Breast epithelium (tissue), 4 donors: ENCODE measurements at places on chromosomes 7 and 10.

DNA sequence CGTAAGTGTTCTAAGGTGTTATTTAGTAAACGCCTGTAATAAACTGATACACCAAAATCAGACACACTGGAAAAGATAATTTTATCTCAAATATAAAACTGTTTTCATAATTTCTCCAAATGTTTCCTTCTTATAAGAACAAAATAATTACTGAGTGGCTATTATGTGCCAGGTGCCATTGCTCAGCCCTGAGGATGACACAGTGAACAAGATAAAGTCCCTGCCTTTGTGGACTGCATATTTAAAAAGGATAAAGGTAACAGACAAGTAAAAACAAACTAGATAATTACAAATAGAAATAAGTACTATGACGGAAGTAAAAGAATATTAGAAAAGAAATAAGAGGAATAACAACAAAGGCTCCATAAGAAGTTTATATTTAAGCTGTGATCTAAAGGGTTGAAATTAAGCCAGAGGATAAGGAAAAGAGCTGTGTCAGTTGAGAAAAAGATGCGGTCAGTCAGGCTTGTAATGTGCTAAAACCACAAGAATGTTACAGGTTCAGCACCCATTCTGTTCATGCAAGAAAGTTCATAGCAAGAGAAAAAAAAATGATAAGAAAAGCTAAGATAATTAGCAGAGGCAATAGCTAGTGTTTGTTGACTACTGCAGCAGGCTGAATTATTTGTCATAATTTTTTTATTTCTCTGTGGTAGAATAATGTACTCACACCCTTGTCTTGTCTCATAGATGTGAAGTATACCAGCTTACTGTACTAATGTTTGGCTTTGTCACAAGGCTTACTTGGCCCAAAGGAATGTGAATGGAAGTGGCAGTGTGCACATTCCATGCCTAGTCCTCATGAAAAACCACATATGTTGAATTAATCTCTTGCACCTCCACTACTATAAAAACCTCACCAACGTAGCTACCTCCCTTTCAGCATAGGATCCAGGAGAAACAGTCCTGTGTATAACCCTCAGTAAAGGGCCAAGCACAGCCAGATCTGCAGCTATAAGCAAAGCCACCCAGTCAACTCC, 75.1 kb downstream of the CRPPA start:
- no peaks in the 10 kb centered on the region for H3K36me3 ChIP-seq
- no peak overlapping the region for H3K27ac ChIP-seq
- no peaks in the 10 kb centered on the region for H3K4me1 ChIP-seq
- DNase-seq, result no peak

DNA sequence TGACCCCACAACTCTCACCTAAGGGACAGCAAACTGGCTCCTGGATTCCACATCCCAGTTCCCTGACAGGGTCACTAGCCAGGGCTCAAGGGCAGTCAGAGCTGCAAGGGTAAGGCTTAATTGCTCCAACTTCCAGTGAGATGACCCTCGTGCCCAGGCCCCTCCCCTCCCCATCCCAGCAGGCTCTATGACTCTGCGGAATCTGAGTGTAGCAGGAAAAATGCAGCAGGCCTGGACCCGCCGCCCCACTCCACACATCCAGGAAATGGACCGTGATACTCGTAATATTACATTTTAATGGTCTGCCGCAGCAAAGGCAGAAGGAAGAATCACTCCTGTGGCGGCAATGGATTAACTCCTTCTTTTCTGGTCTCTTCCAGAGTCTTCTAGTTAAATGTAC, 91.7 kb upstream of the CHST15 start:
- H3K27ac ChIP-seq, result no peak overlapping the region
- H3K36me3 ChIP-seq, result no peaks in the 10 kb centered on the region
- H3K27me3 ChIP-seq, result no peaks in the 10 kb centered on the region
- no peaks in the 10 kb centered on the region for H3K4me1 ChIP-seq
- H3K4me3 ChIP-seq, result no peak overlapping the region

DNA sequence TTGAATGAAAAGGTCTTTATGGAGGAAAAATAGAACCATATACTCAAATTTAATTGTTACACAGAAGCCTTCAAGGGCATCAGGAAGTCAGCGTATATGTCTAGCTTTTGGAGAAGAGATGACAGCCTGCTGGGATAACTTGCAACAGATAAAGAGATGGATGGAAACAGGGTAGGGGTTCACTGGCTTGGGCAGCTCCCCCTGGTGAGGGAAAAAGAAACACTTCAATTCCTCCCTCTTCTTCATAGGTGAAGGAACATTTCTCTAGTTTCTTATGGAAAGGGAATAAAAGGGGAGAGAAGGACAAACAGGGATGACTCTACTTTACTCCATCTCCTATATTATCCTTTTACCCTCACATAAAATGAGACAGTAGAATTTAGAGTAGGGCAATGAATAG, 635.7 kb downstream of the PHTF2 start:
- DNase-seq, result no peak
- H3K4me3 ChIP-seq, result no peak overlapping the region
- no peak overlapping the region for H3K27ac ChIP-seq
- no peaks in the 10 kb centered on the region for H3K27me3 ChIP-seq
- H3K36me3 ChIP-seq, result no peaks in the 10 kb centered on the region

DNA sequence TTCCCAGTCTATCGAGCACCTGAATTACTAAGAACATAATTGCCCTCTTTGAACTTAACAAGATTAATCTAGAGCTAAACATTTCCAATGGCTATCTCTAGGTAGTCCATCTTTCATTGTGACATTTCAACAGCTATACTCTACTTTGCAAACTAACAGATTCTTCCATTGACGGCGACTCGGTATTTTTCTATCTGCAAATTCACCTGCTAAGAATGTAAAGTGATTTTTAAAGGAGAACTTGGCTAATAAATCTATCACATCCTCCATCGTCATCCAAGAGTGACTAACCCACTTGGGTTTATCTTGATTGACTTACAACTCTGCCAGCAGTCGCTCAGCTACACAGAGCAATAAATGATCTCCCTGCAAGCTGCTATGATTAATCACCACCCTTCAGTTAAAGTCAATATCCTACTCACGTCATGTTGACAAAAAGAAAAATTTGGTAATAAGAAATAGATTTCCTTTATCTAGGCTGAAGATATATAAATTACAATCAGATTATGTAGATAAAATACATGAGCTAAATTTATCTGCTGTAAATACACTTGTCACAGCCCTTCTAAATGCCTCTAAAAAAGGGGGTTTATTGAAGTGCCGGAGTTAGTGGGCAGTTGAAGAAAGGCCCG, 99.5 kb downstream of the SFMBT2 start:
- H3K27ac ChIP-seq, result no peak overlapping the region
- H3K4me3 ChIP-seq, result no peak overlapping the region
- DNase-seq, result no peak
- no peaks in the 10 kb centered on the region for H3K27me3 ChIP-seq
- no peaks in the 10 kb centered on the region for H3K36me3 ChIP-seq
- no peaks in the 10 kb centered on the region for H3K4me1 ChIP-seq

GRCh38 chr10:126058507-126058906, 162.1 kb downstream of the FANK1 start:
- no peak overlapping the region for H3K27ac ChIP-seq
- H3K4me1 ChIP-seq, result no peaks in the 10 kb centered on the region
- no peaks in the 10 kb centered on the region for H3K27me3 ChIP-seq
- H3K36me3 ChIP-seq, result no peaks in the 10 kb centered on the region

- H3K36me3 ChIP-seq, result no peaks in the 10 kb centered on the region
- H3K4me1 ChIP-seq, result no peaks in the 10 kb centered on the region
- no peaks in the 10 kb centered on the region for H3K27me3 ChIP-seq
- DNase-seq, result no peak
- H3K4me3 ChIP-seq, result no peak overlapping the region
These were observed 25.2 kb downstream of the LIPK start for GRCh38 chr10:88731296-88731695.

GRCh38 chr10:78911533-78912340, 157.0 kb upstream of the ZMIZ1 start:
- no peaks in the 10 kb centered on the region for H3K27me3 ChIP-seq
- no peak overlapping the region for H3K27ac ChIP-seq
- no peaks in the 10 kb centered on the region for H3K36me3 ChIP-seq
- no peak for DNase-seq

- H3K4me1 ChIP-seq, result no peaks in the 10 kb centered on the region
- peaks cover 43% of the 10 kb centered on the region for H3K27me3 ChIP-seq
- DNase-seq, result no peak
- no peak overlapping the region for H3K27ac ChIP-seq
These were observed 119.3 kb upstream of the TCERG1L start for GRCh38 chr10:131430716-131431412.

GRCh38 chr10:97200616-97201015, 14.9 kb upstream of the SLIT1 start:
- no peak overlapping the region for H3K4me3 ChIP-seq
- H3K36me3 ChIP-seq, result no peaks in the 10 kb centered on the region
- peak; percentile 10 for DNase-seq
- no peak overlapping the region for H3K27ac ChIP-seq

DNA sequence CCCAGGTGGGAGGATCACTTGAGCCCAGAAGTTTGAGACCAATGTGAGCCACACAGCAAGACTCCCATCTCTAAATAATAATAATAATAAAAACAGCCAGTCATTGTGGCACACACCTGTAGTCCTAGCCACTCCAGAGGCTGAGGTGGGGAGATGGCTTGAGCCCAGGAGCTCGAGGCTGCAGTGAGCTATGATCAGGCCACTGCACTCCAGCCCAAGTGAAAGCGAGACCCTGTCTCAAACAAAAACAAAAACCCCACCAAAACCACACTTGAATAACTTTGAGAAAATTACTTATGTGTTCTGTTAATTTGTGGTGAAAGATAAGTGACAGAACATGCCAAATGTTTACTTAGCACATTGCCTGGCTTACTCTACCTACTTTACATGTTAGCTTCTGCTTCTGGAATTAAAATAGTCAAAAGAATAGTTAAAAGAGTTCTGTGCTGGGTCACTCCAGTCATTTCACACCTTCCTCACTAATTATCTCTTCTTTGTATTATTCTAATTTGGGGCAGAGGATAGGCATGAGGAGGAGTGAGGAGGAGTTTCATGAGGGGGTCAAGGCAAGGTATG, 9.8 kb downstream of the TMEM60 start:
- H3K4me3 ChIP-seq, result no peak overlapping the region
- DNase-seq, result no peak
- H3K27ac ChIP-seq, result no peak overlapping the region

- no peaks in the 10 kb centered on the region for H3K36me3 ChIP-seq
- H3K4me1 ChIP-seq, result no peaks in the 10 kb centered on the region
- H3K27ac ChIP-seq, result peak overlapping the region; percentile 9
- no peak overlapping the region for H3K4me3 ChIP-seq
These were observed 110.8 kb downstream of the CD36 start for GRCh38 chr7:80749270-80749669.

DNA sequence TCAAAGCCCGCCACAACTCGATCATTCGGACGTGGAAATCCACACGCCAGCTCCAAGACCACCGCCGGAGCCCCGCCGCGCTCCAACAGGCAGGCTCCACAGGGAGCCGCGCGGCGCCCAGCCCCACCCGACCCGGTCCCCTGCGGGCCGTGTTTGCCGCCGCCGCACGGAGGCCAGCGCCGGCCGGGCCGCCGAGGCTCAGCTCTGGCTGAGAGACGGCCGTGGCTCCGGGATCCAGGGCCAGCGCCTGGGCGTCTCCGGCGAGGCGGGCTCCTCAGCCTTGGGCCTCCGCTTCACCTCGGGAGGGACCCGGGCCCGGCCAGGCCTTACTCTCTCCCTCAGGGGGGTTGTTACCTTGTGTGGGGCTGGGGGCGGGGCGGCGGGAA, 333 bp downstream of the SMNDC1 start:
- H3K27me3 ChIP-seq, result no peaks in the 10 kb centered on the region
- peak overlapping the region; percentile 94 for H3K27ac ChIP-seq
- peaks cover 24% of the 10 kb centered on the region for H3K4me1 ChIP-seq
- peak; percentile 53 for DNase-seq
- peak overlapping the region; percentile 86 for H3K4me3 ChIP-seq
- H3K36me3 ChIP-seq, result no peaks in the 10 kb centered on the region
